ENCODE measurements at places on chromosomes 13 and 19. TPM values are rescaled to one million over a fixed set of nuclear protein-coding genes. Genes with fewer than 3 reads are reported as not detected.

- no peak for DNase-seq
These were observed 44.8 kb downstream of the CCDC70 start for GRCh38 chr13:51906581-51906980.

GRCh38 chr19:5621311-5621944 lies 1.1 kb downstream of the SAFB2 start:
- no peak for DNase-seq

- no peak for DNase-seq
These were observed 18.2 kb upstream of the ZNF543 start for GRCh38 chr19:57302020-57302465.

The MYO1F gene
- total RNA-seq = 10.8 TPM
